Nephron progenitor cell (in vitro differentiated cells): ENCODE measurements at places on chromosomes 1 and 21.
A peak's percentile ranks its signal among the peaks of the same experiment; 100 is the strongest.

DNA sequence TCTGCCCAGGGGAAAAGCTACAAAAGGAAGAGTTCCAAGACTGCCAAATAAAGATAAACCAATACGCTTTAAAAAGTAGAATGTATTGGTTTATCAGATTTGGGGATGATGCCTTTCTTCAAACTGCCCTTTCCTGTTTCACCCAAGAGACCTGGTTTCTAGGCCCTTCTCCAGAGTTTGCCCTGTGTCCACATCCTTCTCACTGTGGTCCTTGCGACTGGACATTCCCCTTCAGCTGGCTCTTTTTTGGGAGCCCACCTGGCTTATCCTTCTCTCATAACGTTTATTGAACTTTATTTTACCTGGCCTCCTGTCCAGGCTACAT lies 490 bp upstream of the CZIB start:
- no peak for DNase-seq

DNA sequence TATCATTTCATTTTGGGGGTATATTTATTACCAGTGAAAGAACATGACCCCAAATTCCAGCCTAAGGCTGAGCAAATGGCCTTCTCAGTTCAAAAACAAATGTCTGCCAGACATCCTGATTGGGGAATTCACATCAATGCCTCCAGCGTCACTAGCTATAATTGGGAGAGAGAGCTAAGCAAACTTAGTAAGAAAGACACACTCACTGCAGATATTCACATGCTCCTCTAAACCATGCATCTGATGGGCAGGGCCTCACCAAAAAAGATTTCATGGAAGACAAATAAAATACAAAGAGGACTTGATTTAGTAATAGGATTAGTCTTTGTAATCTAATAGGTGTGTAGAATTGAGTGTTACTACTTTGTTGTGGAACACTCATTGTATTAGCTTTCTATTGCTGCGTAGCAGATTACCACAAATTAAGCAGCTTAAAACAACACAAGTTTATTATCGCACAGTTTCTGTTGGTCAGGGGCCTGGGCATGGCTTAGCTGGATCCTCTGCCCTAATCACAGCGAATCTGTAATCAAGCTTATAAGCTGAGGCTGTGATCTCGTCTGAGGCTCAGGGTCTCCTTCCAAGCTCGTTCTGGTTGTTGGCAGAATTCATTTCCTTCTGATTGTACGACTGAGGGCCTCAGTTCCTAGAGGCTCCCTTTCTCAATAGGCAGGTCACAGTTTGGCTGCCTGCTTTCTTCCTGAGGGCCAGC lies 243.0 kb downstream of the PBX1 start:
- DNase-seq = no peak

GRCh38 chr1:196609370-196609737 lies 1.1 kb upstream of the KCNT2 start:
- no peak for DNase-seq

DNA sequence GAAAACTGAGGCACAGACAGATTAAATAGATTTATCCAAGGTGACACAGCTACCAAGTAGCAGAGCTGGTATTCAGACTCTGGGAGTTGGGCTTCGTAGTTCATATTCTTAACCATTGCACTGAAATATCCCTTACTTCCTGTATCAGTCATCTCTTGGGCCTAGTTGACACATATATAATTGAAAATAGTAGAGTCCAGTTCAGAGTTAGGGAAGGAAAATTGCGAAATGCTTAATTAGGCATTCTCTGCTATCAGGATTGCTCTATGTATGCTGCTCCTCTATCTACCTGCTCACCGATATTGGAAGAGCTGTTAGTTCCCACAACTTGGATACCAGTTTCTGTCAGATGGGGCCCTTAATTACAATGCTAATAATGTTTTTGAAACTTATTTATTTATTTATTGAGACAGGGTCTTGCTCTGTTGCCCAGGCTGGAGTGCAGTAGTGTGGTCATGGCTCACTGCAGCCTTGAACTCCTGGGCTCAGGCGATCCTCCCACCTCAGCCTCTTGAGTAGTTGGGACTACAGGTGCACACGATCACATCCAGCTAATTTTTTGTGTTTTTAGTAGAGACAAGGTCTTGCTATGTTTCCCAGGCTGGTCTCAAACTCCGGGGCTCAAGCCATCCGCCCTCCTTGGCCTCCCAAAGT lies 8.2 kb downstream of the RCOR3 start:
- no peak for DNase-seq

- DNase-seq = peak; percentile 24
These were observed at the start of gene SMIM1 for GRCh38 chr1:3772715-3773571. TSS of gene SMIM1 (plus strand) at chr1:3772749. CDS start at chr1:3775374, 2,625 bp downstream.

DNA sequence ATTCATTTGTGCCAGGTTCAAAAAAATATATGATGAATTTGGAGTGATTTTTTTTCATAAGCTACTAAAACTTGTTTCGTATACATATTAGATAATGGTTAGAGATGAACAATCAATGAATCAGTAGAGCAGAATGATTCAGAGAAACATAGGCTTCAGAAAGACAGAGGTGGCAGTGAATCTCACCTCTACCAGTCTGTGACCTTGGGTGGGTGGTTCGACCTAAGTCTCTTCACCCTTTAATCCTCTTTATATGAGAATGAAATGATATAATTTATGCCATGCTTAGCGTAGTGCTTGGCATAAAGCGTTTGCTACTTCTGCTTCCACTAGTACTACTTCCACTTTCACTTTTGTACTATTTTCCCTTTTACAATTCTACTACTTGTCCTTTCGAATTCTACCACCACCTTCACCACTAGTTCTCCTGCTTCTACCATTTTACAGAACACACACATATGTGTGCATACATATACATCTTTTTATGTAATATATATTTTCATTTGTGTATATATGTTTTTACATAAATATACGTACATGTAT lies 45.1 kb downstream of the FYB2 start:
- DNase-seq = no peak

- DNase-seq = no peak
These were observed 16.2 kb upstream of the PLA2G4A start for GRCh38 chr1:186812570-186812969.

DNA sequence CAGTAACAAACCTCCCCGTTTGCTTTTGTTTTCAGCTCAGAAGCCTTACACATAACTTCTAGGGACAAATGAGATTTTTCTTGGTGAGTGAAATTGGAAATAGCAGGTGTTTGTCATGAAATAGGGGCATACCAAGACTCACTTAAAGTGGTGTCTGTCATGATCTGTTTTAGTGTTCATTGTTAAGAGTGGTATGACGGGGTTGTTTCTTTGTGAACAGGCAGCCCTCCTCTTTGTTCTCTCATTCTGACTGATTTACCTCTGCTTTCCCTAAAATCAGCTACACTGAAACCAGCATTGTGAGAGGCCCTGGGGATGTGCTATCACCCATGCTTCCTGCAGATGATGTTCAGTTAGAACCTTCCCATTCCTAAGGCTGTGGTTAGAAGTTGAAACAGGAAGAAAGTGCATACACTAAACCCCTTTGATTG lies 2.5 kb upstream of the ERO1B start:
- no peak for DNase-seq
